PC-9 (cell line): ENCODE measurements at places on chromosomes 1 and 21. TPM values are rescaled to one million over a fixed set of nuclear protein-coding genes. Genes with fewer than 3 reads are reported as not detected.

GRCh38 chr1:220828950-220829586 is 42.4 kb downstream of the MTARC1 start:
- DNase-seq, result no peak

- DNase-seq, result peak; percentile 68
Observed at GRCh38 chr1:94039514-94039870, 81.5 kb downstream of the ABCA4 start.

DNA sequence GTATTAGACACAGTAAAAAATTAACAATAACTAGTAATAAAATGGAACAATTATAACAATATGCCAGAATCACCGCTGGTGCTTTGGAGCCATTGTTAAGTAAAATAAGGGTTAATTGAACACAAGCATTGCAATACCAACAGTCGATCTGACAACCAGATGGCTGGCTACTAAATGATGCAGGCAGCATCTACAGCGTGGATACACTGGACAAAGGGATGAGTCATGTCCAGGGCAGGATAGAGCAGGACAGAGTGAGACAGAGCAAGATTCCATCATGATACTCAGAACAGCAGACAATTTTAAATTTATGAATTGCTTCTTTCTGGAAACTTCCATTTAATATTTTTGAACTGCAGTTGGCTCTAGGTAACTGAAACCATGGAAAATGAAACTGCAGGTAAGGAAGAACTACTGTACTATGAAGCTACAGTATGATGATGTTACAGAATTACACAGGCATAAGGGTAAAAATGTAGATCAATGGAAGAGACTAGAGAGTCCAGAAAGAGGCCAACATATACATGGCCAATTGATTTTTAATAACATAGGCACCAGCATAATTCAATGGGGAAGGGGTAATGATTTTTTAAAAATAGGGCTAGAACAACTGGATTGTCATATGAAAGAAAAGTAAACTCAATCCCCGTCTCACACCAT is 168.7 kb downstream of the RRAGC start:
- no peak for DNase-seq

- DNase-seq, result no peak
Observed at GRCh38 chr1:204177133-204177532, 11.0 kb upstream of the REN start.

DNA sequence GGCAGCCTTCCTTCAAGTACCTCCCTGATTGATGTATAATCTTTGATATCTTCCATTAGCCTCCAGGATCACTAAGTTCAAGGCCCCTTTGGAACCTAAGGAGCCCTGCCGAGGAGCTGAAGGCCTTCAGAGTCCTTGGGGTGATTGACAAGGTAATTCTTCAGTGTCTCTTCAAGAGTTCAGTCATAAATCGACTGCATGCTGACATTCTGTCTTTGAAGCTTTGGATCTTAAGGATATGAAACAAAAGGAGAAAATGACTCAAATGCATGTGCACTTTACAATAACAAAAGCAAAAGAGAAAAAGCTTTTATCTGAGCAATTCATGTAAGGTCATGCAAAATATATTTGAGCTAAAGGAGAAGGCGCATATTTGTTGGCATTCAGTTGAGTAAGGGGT is 125.3 kb downstream of the RPS6KC1 start:
- DNase-seq, result no peak

GRCh38 chr1:39086865-39087409 is 60.8 kb downstream of the NDUFS5 start:
- no peak for DNase-seq

DNA sequence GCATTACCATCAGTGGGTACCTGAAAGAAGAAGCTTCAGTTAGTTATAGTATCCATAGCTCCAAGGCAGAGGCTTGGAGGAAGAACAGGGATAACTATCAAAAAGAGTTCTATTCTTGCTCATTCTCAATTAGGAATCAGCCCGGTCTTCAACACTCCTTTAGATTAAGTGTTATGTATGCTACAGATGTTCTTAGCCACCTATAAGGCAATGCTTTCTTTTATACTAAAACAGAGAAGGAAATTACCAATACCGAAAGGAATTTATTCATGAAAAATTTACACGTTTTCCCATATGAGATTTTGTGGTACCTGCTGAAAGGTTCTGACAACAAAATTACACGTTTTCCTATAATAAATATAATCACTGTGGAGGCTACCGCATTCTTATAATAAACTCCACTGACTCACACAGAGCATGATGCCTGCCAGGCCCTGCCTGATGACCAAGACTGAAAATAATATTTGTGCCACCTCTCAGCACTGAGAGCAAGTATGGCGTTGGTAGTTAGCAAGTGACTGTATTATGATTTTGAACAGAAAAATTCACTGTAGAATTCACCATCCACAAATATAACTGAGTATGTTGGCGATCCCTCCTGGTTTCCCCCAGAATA is 58.3 kb downstream of the APP start:
- no peak for DNase-seq

GRCh38 chr1:116887212-116887611 is 22.5 kb upstream of the PTGFRN start:
- no peak for DNase-seq

SLC2A5 gene
- total RNA-seq, result not detected in 2 replicates

CLCC1 gene
- 23.7 and 30.1 TPM in 2 replicates for total RNA-seq

AMY2B gene
- total RNA-seq, result 0.11 and 0.95 TPM in 2 replicates

MFSD2A gene
- total RNA-seq, result 1.4 and 1.8 TPM in 2 replicates

C1QB gene
- not detected in 2 replicates for total RNA-seq

CCDC185 gene
- total RNA-seq, result not detected in 2 replicates

LYPD8 gene
- total RNA-seq, result 0.74 and 1.4 TPM in 2 replicates

AMY1C gene
- total RNA-seq, result not detected in 2 replicates

STPG1 gene
- total RNA-seq, result 8.3 and 11.4 TPM in 2 replicates

OR2L5 gene
- not detected in 2 replicates for total RNA-seq
